ENCODE measurements at places on chromosomes 2 and 18.

- DNase-seq: no peak
These were observed 203.5 kb downstream of the MBD2 start for GRCh38 chr18:54020966-54021365.

- DNase-seq: no peak
These were observed 11.7 kb upstream of the CHMP1B start for GRCh38 chr18:11839556-11839955.

DNA sequence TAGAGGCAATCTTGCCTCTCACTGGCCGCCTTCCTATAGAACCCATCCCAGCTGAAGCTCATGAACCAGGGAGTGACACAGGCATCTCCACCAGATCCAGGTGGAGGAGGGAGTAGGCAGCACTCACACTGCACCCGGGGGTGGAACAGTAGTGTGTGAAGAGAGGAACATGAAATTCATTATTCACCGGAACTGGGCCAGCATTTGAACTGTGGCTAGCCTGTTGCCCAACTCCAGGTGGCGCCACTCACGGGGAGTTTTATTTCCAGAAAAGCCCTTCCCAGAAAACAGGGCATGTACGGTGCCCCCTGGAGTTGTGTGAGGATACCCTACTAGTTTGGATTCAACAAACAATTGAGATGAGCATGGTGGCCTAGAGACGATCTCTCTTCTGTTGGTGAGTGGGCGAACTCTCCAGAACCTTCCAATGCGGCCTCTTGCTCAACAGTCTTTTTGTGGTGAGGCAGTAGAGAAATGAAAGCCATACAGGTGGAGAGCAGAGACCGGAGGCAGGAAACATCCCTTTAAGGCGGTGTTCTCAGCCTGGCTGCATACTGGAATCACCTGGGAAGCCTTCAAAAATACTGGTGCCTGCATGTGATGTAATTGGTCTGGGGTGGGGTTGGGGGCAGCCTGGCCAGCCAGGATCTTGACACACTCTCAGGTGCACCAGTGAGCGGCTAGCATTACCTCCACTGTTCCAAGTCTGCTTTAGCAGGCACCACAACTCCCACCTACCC lies 73.5 kb upstream of the NEDD4L start:
- DNase-seq: no peak

- DNase-seq: peak; percentile 33
These were observed 30.2 kb downstream of the NYAP2 start for GRCh38 chr2:225429717-225430116.

DNA sequence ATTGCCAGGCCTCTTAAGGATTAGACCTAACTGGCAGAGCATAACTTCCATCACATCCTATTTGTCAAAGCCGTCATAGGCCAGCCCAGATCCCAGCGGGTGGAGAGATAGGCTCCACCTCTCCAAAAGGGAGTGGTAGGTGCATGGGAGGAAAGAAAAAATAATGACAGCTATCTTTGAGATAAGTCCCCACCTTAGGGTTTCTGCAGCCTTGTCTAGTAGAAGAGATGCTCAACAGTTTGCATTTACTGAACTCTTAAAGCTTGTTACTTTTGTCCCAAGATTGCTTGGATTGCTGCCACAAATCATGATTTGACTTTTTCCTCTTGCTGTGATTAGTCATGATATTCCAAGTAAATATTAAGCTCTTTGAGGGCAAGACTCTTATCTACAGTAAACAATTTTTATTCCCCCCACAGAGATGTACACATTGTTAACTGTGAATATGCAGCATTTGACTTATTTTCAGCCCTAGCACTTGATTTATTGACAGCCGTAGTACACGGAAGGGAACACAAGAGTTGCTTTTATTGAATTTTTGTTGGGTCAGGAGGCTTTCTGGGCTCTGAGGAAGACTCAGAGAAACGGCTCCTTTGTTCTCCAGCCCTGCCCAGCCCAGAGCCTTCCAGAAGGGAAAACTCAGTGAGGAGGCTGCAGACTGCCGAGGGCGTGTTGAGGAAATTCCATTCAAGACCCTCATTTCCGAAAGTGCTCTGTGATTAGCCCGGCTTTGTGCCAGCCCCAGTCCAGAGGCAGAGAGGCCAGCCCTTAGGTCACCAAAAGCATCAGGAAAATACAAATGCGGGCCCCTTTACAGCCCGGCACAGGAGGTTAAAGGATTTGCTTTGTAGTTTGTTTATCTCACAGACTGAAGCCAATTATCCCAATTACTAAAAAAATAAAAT lies 75.5 kb upstream of the ZNF532 start:
- no peak for DNase-seq

- DNase-seq: no peak
These were observed 21.2 kb upstream of the LAPTM4A start for GRCh38 chr2:20072436-20073158.

DNA sequence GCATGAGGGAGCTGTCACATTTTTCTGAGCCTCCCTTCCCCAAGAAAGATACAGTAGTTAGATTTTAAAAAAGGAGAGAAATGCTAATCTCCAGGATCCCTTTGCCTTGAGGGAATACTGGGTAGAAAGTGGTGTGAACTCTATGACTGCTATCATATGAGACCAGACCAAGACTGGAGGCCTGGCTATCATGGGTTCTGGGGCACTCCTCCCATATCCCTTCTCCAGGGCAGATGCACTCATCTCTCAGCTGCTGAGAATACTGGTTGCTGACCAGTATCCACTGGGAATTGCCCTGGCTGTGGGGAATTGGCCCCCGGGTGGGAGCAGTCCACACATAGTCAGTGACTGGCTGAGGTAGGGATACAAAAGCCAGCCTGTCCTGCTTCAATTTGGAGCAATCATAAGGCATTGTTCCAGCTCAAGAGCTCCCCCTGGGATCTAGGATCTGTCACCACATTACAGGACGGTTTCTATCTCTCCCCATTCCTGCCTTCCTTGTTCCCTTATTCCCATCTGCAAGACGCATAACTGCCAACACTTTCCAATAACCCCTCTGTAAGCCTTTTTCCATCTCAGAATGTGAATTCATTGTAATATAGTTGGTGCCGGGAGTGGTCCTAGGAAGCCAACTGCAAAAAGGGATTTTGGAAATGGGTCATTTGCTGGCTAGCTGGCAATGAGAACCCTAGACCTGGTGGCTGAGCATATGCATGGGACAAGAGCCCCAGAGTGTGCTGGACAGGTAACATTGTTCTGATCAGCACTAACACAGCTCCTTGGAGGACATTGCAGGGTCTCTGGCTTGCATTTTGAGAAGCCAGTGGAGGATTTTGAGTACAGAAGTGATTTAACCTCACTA lies 35.4 kb upstream of the REEP1 start:
- DNase-seq: peak; percentile 55

DNA sequence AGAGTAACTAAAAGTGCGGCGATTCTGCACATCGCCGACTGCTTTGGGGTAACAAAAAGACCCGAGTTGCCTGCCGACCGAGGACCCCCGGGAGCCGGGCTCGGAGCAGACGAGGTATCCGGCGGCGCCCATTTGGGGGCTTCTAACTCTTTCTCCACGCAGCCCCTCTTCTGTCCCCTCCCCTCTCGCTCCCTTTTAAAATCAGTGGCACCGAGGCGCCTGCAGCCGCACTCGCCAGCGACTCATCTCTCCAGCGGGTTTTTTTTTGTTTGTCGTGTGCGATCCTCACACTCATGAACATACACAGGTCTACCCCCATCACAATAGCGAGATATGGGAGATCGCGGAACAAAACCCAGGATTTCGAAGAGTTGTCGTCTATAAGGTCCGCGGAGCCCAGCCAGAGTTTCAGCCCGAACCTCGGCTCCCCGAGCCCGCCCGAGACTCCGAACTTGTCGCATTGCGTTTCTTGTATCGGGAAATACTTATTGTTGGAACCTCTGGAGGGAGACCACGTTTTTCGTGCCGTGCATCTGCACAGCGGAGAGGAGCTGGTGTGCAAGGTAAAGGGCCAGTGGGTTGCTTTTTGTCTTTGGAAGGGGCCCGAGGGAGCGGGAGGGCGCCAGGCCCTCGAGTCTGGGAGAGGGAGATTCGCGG lies 1.4 kb downstream of the TRIB2 start:
- no peak for DNase-seq

- DNase-seq: no peak
These were observed 10.7 kb downstream of the CIDEA start for GRCh38 chr18:12264864-12265263.

- DNase-seq: no peak
These were observed 32.5 kb upstream of the NT5DC4 start for GRCh38 chr2:112688086-112688880.

- no peak for DNase-seq
These were observed 971.8 kb upstream of the ACVR2A start for GRCh38 chr2:146873056-146873455.

All from posterior cingulate gyrus (tissue), 11 donors.